CD4-positive, alpha-beta T cell treated with Interleukin-6 for 4 hours (primary cell): ENCODE measurements at places on chromosomes 6 and 20.
A peak's percentile ranks its signal among the peaks of the same experiment; 100 is the strongest.

DNA sequence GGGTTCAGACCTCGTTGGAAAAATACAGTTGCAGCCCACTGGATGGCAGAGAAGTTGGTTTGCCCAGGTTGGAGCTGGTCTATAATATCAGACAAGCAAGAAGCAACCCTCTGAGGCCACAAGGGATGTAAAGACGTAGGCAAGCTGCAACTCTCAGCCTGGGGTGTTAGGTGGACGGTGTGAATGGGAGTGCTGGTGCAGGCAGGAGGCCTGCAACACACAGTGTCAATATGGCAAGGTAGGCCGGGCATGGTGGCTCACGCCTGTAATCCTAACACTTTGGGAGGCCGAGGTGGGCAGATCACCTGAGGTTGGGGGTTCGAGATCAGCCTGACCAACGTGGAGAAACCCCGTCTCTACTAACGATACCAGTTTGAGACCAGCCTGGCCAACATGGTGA lies 10.5 kb downstream of the VPS16 start:
- no peak for DNase-seq

DNA sequence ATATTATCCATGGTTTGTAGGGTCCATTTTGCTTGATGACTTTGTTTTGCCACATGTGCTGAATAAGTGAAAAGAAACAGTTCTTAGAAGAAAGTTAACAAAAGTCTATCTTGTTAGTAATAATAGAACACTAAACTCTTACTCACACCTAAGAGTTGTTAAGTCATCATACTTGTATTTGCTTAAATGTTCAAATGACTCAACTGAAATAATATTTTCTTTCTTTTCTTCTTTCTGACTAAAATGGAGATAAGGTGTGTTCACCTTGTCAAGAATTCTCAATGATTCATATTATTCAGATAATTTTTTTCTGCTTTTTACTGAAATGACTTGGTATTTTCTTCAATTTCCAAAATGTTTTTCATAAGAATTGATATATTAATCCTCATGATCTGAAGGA lies 327.2 kb downstream of the HTR1B start:
- DNase-seq, result no peak

GRCh38 chr6:36692861-36693702 lies 4.5 kb upstream of the RAB44 start:
- DNase-seq, result no peak

DNA sequence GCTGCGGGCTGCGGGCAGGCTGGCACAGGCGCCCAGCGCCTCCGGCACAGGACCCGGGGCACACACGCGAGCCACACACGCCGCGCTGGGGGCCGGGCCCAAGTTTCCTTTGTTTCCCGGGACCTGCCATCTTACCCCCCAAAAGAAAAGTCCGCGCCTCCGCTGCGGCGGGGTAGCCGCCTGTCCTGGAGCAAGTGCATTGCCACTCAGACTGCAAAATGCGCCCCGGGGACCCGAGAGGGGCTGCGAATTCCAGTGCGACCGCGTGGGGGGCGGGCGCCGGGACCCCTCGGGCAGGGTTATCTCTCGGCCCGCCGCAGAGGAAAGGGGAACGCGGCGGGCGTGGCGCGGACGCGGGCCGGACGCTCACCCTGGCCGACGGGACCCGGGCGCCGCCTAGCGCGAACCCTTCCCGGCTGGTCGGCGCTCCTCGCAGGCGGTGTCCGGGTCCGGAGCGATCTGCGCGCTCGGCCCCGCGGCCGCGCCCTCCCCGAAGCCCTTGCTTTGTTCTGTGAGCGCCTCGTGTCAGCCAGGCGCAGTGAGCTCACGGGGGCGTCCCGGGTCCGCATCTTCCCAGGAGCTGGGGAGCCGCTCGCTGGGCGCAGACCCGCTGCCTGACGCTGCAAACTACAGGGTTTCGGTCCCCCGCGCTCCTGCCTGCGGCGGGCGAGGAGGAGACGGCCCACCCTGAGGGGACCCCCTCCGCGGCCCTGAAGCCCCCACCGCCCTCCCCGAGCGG lies 639 bp upstream of the CD24 start:
- DNase-seq, result no peak

DNA sequence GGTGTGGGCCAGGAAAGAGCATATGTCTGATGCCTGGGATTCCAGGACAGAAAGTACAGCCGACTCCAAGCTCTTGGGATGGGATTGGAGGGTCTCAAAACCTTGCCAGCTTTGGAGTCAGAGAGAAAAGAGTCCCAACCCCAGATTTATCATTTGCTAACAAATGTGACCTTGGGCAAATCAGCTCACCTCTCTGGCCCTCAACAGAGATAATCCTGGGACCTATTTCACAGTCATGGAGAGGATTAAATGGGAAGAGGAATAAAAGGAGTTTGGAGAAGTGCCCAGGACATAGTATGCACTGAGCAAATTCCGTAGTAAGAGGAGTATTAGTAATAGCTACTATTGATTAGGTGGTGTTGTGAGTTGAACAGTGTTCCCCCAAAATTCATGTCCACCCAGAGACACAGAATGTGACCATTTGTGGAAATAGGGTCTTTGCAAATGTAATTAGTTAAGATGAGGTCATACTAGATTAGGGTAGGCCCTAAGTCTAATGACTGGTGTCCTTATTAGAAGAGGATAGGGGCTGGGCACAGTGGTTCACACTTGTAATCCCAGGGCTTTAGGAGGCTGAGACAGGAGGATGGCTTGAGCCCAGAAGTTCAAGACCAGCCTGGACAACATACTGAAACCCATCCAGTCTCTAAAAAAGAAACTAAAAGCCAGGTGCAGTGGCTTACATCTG lies 17.1 kb downstream of the RIPOR3 start:
- DNase-seq, result no peak

GRCh38 chr6:28407401-28407800 lies 7.9 kb upstream of the ZSCAN12 start:
- DNase-seq, result no peak

DNA sequence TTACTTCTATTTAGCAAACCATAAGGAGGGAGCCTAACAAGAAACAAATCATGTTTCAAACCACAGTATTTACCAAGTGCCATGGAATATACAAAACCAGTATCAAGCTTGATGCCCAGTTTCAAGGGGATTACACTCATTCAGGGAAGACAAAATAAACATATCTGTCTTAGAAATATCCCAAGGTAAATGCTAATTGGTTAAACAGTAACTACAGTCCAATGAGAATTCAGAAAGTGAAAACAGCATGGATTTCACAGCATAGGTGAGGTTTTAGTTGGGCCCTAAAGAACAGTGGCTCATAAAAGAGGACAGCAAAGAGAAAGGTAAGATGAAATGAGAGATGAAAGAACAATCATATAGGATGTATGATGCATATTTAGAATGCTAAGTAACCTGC lies 110.3 kb downstream of the CHD6 start:
- no peak for DNase-seq

- DNase-seq, result no peak
Measured at GRCh38 chr20:56554869-56555268, 21.8 kb downstream of the FAM209B start.

GRCh38 chr6:42451333-42452170 lies at the start of gene TRERF1:
TSS of gene TRERF1 (minus strand) at chr6:42451926. CDS start at chr6:42269590, 182,336 bp downstream.
- peak; percentile 74 for DNase-seq

DNA sequence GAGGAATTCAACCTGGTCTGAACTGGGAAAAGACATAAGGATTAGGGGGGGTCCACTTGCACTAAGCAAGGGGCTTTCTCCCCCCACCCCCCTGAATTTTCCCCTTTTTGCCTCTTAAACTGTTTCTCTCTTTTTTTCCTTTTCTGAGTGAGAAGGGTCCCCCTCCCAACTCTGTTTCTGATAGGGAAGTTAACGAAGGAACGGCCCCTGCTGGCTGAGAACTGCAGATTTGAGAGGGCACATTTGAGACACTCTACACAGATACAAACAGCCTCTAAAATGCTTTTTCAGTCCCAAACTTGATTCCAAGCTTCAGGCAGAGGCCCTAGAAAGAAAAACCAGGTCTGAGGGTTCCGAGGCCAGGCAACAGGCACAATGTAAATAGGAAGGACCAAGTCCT lies 91.7 kb downstream of the JARID2 start:
- no peak for DNase-seq

GRCh38 chr6:108594640-108595039 lies 33.9 kb downstream of the FOXO3 start:
- DNase-seq, result no peak

DNA sequence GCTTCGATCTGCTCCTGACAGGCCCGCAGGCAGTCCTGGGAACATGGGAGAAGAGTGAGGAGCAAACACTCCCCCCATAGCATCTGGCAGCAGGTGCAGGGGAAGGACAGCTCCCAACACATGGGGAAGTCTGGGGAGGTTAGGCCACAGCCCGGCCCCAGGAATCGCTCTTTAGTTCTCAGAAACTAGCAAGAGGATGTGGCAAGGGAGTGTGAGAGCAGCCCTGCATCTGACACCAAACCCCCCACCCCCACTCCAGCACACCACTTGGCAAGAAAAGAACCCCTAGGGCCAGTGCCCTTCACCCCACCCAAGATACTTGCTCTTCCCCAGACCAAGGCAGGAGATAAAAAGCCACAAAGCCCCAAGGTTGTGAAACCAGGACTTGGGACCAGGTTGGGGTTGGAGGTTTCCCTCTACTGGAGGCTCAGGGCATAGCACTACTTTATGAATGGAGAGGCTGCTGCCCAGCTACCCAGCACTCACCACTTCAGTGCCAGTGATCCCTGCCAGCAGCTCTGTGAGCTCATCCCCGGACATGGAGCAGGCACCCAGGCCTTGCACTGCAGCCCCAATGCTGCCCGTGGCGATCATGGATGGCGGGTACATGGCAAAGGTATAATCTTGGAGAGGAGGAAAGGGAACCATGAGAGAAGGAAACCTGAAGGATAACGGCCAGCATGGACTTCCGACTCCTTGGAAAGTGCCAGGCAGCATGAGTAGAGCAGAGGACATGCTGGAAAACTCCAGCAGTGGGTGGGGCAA lies 5.4 kb downstream of the CCND3 start:
- DNase-seq, result peak; percentile 64

DNA sequence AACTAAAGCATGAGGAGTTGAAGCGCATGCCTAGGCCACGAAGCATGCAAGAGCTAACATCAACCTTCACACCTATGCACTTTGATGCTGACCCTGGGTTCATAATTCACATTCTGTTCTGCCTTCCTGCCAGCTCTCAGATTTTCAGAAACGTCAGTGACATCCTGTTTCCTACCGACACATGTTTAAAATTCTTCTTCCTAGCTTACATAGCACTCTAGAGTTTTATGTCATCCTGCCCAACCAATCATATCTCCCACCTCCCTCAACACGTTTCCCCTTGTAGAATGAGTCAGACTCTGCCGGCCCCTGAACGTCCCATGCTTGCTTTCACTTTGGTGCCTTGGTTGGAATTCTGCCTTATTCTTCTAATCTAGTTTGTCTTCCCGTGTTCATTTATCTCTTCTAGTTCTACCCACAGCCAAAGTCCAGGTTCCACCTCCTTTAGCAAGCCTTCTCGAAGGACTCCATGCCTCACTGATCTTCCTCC lies 97.2 kb upstream of the MAP7 start:
- DNase-seq, result peak; percentile 55

GRCh38 chr20:41544472-41544871 lies 73.7 kb downstream of the CHD6 start:
- DNase-seq, result no peak

DNA sequence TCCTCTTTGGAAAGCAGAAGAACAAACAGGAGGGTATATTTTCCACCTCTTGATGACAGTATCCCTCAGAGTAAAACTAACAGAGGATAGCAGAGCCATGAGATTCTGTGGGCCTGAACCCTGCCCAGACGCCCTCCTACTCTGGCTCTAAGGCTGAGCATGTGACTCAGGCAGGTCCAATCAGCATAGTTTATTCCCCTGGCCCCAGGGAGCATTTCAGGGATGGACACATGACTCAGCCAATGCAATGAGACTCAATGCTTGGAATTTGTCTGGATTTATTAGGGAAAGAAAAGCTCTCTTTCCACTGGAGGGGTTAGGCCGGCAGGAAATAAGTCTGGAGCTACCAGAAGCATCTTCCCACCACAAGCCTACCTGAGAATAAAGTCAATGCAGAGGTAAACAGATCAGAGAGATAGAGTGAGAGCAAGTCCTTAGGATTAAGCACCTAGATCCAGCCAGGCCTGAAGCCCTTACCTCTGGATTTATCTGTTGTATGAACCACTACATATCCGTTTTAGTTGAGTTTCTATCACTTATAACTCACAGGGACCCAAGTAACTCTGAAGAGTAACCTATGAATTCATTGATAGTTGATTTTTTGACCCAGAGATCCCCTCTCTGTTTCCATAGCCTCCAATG lies 68.2 kb upstream of the EYA2 start:
- DNase-seq, result no peak
